WTC11 (cell line): ENCODE measurements at places on chromosomes 6 and 20.

GRCh38 chr6:125102891-125103290 is 50.7 kb upstream of the TPD52L1 start:
- no peak overlapping the region for H3K27ac ChIP-seq
- peaks cover 29% of the 10 kb centered on the region for H3K4me1 ChIP-seq
- H3K27me3 ChIP-seq, result peaks cover 31% of the 10 kb centered on the region
- DNase-seq, result no peak
- H3K36me3 ChIP-seq, result no peaks in the 10 kb centered on the region
- H3K4me3 ChIP-seq, result no peak overlapping the region

DNA sequence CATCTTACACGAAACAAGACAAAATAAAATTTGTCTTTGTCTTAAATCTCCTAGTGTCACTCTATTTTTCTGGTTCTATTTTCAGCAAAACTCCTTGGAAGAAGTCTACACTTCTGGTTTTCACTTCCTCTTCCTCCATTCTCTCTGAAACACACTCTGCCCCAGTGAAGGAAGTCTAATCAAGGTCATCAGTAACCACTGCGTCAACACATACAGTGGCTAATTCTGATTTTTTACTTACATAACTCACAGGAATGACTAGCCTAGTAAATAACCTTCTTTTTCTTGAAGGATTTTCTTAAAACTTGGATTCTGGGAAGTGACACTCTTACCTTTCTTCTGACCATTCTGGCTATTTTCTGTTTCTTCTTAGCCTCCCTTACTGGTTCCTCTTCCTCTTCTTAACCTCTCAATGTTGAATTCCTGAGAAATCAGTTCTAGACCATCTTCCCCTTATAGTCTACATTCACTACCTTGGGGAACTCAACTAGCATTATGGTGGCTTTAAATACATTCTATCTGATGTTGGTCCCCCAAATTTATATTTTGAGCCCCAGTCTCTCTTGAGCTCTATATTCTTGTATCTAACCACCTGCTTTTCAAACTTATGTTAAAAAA is 37.5 kb downstream of the AIG1 start:
- H3K27me3 ChIP-seq, result no peaks in the 10 kb centered on the region
- no peak for DNase-seq
- no peak overlapping the region for H3K4me3 ChIP-seq
- no peak overlapping the region for H3K27ac ChIP-seq
- no peaks in the 10 kb centered on the region for H3K36me3 ChIP-seq

GRCh38 chr6:25223490-25223991 is 55.6 kb upstream of the CARMIL1 start:
- H3K27me3 ChIP-seq, result no peaks in the 10 kb centered on the region; the same call in 1 of the 2 replicates
- H3K4me3 ChIP-seq, result no peak overlapping the region
- H3K4me1 ChIP-seq, result peaks cover 23% of the 10 kb centered on the region
- no peaks in the 10 kb centered on the region for H3K36me3 ChIP-seq
- peak; percentile 71 for DNase-seq

- H3K27me3 ChIP-seq, result no peaks in the 10 kb centered on the region
- no peak overlapping the region for H3K4me3 ChIP-seq
- H3K27ac ChIP-seq, result no peak overlapping the region
- no peak for DNase-seq
- peaks cover 10% of the 10 kb centered on the region for H3K4me1 ChIP-seq
- no peaks in the 10 kb centered on the region for H3K36me3 ChIP-seq
Measured at GRCh38 chr6:159463119-159463829, 229.8 kb downstream of the SOD2 start.

DNA sequence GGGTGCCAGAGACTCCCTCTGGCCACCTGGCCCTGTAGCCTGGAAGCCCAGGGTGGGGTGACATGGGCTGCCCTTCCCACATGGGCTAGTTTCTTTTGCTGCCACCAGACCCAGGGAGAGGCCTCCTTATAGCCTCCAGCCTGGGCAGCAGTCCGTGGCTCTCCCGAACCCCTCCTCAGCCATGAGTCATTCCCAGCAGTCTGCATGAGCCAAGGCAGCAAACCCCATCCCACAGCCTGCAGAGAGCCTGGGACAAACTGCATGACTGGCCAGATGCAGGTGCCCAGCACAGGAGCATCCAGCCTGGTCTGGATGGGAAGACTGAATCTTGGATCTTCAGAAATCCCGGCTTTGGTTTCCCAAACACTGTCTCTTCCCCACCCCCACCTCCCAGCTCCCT is 75.7 kb downstream of the MRPL14 start:
- no peaks in the 10 kb centered on the region for H3K27me3 ChIP-seq
- H3K4me1 ChIP-seq, result peaks cover 25% of the 10 kb centered on the region
- H3K4me3 ChIP-seq, result no peak overlapping the region
- H3K36me3 ChIP-seq, result no peaks in the 10 kb centered on the region
- H3K27ac ChIP-seq, result no peak overlapping the region

DNA sequence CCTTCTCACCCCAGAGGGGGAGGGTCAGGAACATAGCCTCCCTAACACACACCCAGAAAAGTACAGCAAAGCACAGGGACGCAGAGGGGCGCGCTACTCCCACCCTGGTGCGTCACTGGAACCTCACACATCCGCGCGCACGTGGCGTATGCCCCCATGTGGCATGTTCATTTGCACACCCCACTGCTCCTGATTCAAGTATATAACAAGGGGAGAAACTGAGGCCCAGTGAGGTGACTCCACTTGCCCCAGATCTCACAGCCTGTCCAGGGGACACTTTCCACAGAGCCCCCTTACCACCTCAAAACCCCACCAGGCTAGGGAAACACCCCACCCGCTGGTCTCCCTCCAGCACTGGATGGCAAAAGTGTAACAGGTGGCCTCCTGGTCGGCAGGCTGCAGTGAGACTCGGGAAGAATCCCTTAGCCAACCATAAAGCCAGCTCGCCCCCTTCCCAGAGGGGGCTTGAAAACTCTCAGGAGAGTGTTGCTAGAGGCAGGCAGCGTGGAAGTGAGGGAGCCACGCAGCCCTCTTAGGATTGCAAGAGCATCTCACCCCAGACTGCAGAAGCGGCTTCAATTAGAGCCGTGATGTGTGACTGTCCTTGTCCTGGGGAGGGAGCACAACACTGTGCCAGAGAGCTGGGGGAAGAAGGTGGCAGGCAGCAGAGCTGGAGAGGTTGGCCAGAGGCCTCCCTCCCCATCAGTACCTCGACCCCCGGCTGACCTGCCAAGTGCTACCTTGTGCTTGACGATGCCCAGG is at the start of gene GRM4:
Gene GRM4 (minus strand): TSS at position 67 of the 762 bp plus-strand sequence. CDS start 12,591 bp downstream, outside the sequence.
- peaks cover 48% of the 10 kb centered on the region for H3K27me3 ChIP-seq
- H3K4me3 ChIP-seq, result peak within 1 kb of the TSS; percentile 76
- no peak within 1 kb of the TSS for H3K27ac ChIP-seq
- no peaks in the 10 kb centered on the region for H3K36me3 ChIP-seq
- H3K4me1 ChIP-seq, result peaks cover 76% of the 10 kb centered on the region

DNA sequence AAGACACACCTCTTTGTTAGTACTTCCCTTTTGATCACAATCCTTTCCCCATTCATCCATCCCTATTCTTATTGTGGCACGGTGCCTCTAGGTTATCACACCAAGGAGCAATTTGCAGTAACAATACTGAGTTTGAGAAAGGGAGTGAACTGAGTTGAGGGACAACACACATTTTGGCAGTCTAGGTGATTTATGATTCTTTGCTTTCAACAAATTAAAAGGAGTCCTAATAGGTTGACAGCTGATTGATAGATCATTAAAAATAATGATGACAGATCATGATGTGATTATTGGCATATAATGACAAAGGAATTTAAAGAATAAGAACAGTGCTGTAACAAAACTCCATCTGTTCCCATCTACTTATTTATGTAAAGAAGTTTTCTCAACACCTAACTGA is 36.7 kb downstream of the IMPG1 start:
- H3K27me3 ChIP-seq, result no peaks in the 10 kb centered on the region; the same call in 1 of the 2 replicates
- no peak for DNase-seq
- no peak overlapping the region for H3K27ac ChIP-seq
- H3K4me1 ChIP-seq, result peaks cover 5% of the 10 kb centered on the region
- H3K4me3 ChIP-seq, result no peak overlapping the region

DNA sequence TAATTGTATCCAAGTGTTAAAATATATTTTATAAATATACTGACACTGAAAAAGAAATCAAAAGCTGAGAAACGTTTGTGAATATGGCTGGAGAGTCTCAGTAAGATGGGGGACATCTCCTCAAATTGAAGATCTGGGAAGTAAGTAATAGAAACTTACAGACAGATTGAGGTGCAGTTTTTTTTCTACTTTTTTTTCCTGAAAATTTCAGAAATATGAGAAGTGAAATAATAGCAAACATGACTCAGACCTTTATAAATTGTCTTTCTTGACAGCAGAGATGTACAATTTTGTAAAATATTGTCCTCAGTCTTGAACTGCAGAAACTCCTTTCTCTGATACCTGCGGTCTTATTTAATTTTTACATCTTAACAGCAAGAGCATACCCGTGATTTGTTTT is 347.1 kb downstream of the UTRN start:
- H3K36me3 ChIP-seq, result peaks cover 3% of the 10 kb centered on the region; the same call in 1 of the 2 replicates
- DNase-seq, result no peak
- no peaks in the 10 kb centered on the region for H3K27me3 ChIP-seq
- peaks cover 36% of the 10 kb centered on the region for H3K4me1 ChIP-seq

GRCh38 chr20:17904027-17904426 is 64.6 kb downstream of the SNX5 start:
- H3K4me3 ChIP-seq, result no peak overlapping the region
- no peak overlapping the region for H3K27ac ChIP-seq

DNA sequence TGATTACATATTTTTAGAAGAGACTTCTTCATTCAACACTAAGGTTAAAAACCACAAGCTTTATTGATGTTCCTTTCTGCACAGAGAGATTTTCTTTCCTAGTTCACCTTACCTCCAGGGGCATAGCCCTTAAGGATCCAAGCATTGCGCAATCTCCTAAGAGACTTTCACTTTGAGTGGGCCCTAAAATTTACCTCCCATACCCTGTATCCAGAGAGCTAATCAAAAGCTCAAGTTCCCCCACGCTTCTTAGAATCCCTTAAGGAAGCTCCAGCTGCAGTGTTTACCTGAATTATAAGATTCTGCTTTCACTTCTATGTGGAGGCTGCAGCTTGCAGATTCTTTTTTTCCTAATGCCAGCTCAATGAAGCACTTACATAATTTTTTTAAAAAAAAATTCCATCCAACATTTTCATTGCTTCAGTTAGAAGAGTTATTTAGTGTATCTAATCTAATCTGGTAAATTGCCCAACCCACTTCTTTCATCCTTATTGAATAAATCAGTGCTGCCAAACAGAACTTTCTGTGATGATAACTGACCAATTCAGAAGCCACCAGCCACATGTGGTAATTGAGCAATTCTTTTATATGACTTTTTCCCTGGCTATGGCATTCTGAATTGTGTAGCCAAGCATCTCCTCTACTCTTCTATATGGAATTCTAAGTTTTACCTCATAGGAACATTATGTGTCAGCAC is 24.6 kb upstream of the SPTLC3 start:
- H3K36me3 ChIP-seq, result no peaks in the 10 kb centered on the region
- no peak overlapping the region for H3K4me3 ChIP-seq

DNA sequence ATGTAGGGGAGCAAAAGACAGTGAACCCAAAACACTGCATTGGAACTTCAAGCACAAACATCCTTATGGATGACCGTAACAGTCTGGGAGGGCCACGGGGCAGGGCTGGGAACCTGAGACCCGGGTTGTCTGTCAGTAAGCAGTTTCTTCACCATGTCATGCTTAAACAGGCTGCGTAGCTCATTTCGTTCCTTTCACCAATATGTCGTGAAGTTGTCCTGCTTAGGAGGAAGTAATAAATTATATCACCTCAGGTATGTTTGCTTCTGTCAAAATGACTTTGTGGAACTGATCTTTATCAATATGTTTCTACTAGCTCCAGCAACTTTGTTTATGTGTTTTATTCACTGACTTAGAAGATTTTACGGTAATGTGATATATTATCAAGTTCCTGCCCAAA is 12.4 kb upstream of the MAK start:
- DNase-seq, result no peak
- H3K36me3 ChIP-seq, result peaks cover 17% of the 10 kb centered on the region
- H3K4me3 ChIP-seq, result no peak overlapping the region

- H3K4me1 ChIP-seq, result no peaks in the 10 kb centered on the region
- H3K27ac ChIP-seq, result no peak overlapping the region
- DNase-seq, result no peak
- peaks cover 16% of the 10 kb centered on the region for H3K27me3 ChIP-seq
Measured at GRCh38 chr20:23232679-23233308, 117.8 kb upstream of the NXT1 start.

DNA sequence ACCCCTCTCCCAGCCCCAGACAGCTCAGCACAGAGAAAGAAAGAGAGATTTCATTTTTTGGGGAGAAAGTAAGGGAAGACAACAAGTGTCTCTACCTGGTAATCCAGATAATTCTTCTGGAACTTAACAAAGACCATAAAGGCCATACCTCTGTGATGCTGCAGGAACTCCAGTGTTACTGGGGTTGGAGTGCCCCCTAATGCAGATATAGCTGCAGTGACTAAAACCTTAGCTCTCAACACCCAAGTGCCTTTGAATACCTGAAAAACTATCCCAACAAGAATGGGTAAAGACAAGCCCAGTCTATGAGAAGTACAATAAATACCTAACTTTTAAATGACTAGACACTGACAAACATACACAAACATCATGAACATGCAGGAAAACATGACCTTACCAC is 365.3 kb upstream of the PTCHD4 start:
- H3K27ac ChIP-seq, result no peak overlapping the region
- no peaks in the 10 kb centered on the region for H3K27me3 ChIP-seq
- peaks cover 4% of the 10 kb centered on the region; the same call in 1 of the 2 replicates for H3K4me1 ChIP-seq
- H3K4me3 ChIP-seq, result no peak overlapping the region
- DNase-seq, result peak; percentile 31
- H3K36me3 ChIP-seq, result no peaks in the 10 kb centered on the region

DNA sequence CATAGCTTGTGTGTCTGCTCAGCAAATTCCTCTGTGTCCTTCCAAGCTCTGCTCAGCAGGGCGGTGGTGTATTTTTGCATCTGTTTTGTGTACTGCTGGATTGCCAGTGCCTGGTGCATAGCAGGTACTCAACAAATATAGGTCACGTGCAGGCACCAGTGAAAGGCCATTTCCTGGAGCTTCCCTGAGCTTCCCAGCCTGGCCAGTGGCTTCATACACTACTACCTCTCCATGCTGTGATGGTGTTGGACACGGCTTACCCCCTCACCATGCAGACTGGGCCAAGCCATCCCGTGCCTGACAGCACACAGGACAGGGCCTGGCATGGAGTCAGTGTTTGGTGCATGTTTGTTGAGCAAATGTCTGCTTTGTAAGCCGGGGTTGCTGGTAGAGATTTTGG is 7.7 kb upstream of the PHACTR3 start:
- H3K27me3 ChIP-seq, result peaks cover 90% of the 10 kb centered on the region
- no peak for DNase-seq
- H3K27ac ChIP-seq, result no peak overlapping the region
- H3K36me3 ChIP-seq, result no peaks in the 10 kb centered on the region
- no peak overlapping the region for H3K4me3 ChIP-seq
